ENCODE measurements at places on chromosomes 6 and 20.

GRCh38 chr6:54601600-54602300 is 244.8 kb upstream of the FAM83B start:
- DNase-seq, result no peak

DNA sequence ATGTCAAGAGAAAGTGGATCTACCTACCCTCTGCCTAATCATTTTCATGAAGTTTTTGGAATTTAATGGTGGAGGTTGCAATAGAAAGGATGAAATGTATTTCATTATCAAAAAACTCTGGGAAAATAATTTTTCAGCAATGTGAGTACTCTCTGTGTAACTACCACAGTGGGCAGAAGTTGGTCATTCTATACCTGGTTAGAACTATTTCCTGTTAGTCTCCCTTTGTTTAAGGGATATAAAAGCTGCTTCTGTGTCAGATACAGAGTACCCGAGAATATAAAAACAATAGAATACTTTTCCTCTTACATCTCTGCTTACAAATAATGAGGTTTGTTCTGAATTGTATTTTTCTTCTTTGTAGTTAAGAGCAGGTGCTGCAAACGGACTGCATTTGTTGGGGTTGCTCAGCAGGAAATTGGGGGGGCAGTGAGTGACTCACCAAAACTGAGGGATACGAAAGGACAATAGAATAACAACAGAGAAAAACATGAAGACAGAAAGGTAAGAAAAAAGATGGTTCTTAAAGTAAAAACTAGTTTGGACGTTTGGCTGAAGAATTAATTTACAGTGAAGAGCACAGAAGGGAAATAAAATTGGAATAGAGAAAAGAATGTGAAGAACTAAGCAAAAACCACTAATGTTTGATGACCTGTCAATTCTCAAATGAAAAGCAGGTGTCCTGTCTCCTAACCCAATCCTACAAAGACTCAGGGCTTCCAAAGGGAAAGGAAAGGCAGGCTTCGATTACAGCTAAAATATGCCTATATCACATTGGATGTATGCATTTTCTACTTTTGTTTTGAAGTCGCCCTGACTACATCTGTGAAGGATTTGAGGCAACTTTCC is 703.1 kb downstream of the RFPL4B start:
- peak; percentile 7 for DNase-seq

GRCh38 chr6:168018664-168019063 is 21.2 kb downstream of the KIF25 start:
- DNase-seq, result no peak

DNA sequence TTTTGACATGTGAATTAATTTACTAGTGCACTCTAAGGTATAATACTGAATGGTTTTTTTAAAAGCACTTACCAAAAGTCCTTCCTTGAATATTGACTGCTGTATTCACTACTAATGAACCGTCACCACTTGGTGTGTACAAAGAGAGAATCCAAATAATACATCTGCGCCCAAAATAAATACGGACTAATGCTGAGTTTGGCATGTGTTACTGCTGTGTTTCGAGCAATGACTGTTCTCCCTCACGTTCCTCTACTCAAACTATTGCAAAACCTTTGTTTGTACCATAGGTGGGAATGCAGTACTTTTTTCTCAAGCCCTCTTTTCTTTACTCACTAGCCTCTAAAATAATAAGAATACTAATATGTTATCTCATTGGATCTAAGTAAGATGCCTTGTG is 305.5 kb downstream of the QKI start:
- DNase-seq, result no peak

- no peak for DNase-seq
Observed at GRCh38 chr6:134437376-134437775, 119.5 kb upstream of the SGK1 start.

- no peak for DNase-seq
Observed at GRCh38 chr6:157528931-157529653, 148.1 kb downstream of the ZDHHC14 start.
